ENCODE measurements at places on chromosomes 3 and 15. TPM values are rescaled to one million over a fixed set of nuclear protein-coding genes. Genes with fewer than 3 reads are reported as not detected.

Gene FES
- total RNA-seq = 3.7 TPM

Gene CCR8
- not detected for total RNA-seq

Gene RLBP1
- 3.3 TPM for total RNA-seq

Gene KIF7
- total RNA-seq = 4.9 TPM

Gene CADPS
- total RNA-seq = 270 TPM

Gene SST
- total RNA-seq = 28.5 TPM

Gene TAGLN3
- total RNA-seq = 174 TPM

All from frontal cortex (tissue), 4 donors.